Cerebellum (tissue), 4 donors: ENCODE measurements at places on chromosomes 16 and 17. TPM values are rescaled to one million over a fixed set of nuclear protein-coding genes. Genes with fewer than 3 reads are reported as not detected.

GRCh38 chr17:38451030-38451839, 23.0 kb downstream of the ARHGAP23 start:
- no peak for DNase-seq

- DNase-seq = no peak
Observed at GRCh38 chr16:57634171-57634570, 5.7 kb downstream of the ADGRG1 start.

DNA sequence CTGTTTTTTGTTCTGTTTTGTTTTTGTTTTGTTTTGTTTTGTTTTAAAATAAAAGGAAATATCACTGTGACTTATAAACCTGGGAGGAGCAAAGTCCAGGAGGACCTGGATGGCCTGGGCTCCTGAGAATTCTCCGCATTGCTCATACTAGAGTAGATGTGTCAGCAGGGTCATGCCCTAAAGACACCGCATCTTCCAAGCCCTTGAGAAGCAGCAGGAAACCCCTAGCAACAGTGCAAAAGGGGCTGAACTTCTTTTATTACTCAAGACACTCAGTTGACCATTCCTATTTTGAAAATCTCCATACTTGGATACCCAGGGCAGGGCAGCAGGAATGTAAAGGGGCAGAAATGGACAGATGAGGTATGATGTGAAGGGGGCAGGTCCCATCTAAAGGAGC, 51.8 kb downstream of the SYT17 start:
- no peak for DNase-seq

DNA sequence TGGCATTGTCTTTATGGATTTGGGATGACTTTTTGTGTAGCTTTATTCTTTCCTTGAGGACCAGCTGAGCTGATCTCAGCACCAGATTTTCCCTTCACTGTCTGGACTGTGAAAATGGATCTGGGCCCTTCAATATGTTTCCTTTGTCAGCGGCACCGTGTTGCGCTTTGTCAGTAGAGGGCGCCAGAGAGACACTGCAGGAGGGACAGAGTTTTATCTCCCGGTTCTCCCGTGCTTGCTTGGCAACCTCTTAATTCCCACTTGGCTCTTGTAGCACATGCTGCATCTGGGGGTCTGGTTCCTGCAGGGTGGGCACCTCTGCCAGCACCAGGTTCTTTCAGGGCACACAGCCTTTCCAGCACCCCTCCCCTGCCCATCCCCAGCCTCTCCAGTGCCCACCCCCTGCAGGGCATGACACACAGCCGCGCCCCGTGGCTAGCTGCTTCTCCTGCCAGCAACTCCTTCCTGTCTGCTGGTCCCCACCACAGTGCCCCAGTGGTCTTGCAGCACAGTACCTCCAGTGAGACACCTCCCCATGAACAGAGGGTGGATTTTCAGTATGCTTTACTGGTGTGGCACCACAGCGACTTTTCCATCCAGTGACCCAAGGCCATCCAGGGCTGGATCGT, 19.6 kb downstream of the OR1D5 start:
- no peak for DNase-seq

Gene LITAFD
- total RNA-seq = not detected

Gene MYH11
- 3.5 TPM for total RNA-seq

Gene ORMDL3
- total RNA-seq = 43.9 TPM
